ENCODE measurements at places on chromosomes 5 and 9.

DNA sequence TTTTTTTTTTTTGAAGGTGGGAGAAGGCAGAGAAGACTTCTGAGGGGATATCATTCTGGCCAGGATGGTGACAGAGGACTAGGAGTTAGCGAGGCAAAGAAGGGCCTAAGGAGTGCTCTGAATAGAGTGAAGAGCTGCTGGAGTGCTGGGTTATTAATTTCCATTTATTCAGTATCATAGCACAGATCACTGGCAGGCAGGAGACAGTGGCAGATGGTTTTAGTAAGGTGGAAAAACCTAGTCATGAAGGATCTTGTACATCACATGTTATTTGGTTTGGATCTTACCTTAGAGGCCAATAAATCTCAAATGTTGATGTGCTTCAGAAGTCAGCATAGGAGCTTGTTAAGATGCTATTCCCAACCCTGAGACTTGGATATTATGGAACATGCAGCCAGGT lies 165.5 kb downstream of the TTLL11 start:
- DNase-seq = no peak

DNA sequence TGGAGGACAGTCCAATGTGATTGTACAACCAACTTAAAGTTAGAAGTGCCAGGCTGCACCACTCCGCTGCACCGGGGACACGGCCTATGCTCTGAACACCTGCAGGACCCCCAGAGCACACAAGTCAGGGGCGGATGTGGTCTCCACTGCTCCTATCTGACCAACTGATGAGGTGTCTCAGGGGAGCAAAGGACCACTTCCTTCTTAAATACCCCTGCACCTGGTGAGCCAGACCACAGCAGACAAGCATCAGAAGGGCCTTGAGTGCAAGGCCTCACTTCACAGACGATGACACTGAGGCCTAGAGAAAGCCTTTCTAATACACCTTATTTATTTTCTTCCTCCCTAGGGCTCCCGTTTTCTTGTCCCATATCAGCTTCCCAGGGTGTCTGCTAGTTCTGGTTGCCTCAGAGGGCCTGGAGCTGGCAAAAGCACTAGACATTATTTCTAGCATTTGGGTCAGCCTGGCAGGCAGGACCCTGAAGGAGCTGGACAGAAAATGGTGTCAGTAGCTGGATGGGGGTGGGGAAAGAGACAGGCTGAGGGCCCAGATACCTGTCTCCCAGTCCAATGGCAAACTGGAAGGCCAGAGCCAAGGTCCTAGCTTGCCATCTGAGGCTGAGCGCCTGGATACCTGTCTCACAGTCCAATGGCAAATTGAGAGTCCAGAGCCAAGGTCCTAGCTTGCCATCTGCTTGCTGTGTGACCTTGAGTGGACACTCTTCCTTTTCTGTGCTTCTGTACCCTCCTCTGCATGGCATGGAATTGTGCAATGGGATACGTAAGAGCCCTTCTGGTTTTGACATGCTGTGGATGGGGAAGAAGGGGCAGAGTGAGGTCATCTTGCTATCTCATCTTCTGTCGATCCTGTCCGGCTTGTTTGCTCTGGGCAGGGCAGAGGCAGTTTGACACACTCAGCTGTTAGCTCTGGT lies 9.0 kb downstream of the CCDC69 start:
- DNase-seq = no peak

DNA sequence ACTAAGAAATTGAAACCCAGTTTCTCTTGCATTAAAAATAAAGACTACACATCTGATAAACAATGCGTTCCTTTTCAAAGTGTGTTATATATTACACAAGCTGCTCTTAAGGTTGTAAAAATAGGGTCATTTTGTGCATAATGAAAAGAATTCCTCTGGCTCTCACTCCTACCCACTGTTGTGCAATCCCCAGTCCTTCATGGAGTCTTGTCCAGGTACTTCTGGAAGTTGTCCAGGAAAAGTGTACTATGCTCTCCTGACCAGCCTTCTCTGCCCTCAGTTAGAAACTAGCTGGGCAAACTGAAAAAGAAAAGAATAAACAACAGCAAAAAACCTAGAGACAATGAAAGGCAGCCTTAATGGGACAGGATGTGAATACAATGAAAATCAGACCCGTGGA lies 345.5 kb upstream of the PAPPA start:
- no peak for DNase-seq

DNA sequence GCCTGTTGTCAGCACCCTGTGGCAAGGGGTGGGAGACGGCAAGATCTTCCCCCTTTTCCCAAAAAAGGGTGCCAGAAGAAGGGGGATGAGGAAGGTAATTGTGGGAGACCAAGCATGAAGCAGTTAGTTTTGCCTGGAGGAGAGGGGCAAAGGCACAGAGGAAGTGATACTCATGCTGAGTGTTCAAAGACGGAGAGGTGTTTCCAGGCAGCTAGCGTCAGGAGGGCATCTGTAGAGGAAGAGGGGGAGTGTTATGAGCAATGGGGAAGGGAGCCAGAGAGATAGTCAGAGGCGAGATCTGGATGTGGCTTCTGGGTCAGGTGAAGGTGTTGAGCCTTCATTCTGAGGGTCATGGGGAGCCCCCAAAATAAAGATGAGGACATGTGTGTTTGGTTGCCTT lies 26.9 kb upstream of the ADAM19 start:
- DNase-seq = no peak

- DNase-seq = no peak
Measured at GRCh38 chr5:68463606-68464005, 248.1 kb downstream of the PIK3R1 start.

- DNase-seq = no peak
Measured at GRCh38 chr5:1058083-1058945, 49.7 kb downstream of the NKD2 start.
